Sciatic nerve (tissue), 2 donors: ENCODE measurements at places on chromosomes 1 and 21. TPM values are rescaled to one million over a fixed set of nuclear protein-coding genes. Genes with fewer than 3 reads are reported as not detected.
A peak's percentile ranks its signal among the peaks of the same experiment; 100 is the strongest.

JAM2 gene
- total RNA-seq = 78.1 TPM

TPTE gene
- not detected for total RNA-seq

GRCh38 chr1:200949626-200950025 lies 54.9 kb downstream of the INAVA start:
- DNase-seq = no peak

DNA sequence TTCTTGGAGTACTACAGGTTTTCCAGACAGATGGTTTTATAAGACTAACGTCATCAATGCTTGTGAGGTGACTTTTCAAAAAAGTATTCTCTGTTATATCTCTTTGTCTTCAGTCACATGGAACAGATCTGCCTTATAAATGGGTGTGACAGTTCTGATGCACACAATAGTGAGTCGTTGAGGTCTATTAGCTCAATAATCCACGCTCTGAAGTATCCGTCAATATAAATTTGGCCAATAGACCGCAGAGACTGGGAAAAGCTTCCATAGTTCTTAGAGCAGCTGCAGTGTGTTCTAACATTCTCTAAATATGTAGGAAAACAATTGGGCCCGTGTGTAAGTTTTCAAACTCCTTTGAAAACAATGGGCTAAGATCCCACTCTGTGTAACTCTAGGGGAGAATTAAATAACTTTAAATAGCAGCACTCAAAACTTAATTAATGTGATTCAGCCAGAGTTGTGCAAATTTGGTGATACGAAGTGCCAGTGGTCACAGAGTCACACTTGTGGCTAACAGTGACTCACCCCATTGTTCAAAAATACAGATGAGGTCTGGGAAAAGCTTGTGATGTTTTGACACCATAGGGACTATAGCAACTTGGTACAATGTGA lies 316.0 kb downstream of the LMO4 start:
- DNase-seq = no peak

DNA sequence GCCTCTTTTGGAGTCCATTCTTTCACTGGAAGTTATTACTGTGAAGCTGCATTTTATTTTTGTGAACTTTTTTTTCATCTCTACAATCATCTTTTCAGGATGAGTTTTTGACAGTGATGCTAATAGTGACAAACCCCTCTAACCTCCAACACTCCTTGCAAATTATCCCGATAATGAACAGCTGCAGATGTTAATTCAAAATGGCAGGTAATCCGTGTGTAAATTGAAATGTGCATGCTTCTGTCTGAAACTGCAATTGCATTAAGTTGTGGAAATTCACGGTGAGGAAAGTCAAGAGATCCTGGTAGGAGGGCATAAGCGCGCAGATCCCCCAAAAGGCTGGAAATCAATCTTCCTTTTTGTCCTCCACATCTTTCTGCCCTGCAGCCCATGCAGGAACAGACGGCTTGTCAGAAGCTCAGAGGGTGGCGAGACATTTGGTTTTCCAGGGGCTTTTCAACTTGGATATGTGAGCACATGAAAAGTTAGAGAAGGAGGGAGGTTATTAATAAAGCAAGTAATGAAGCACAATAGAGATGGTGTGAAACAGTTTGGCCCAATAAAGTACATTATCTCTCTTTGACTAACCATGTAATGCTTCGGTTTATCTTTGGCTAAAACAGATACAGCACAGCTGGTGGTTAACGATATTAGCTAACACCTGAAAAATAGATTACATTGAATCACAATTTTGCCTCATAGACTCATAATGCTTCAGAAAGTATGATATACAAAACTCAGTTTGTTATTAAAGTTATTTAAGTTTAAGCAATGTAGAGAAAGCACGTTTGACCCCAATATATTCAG lies 143.5 kb upstream of the COA6 start:
- no peak for DNase-seq

- no peak for DNase-seq
Measured at GRCh38 chr1:103362348-103363007, 163.0 kb upstream of the RNPC3 start.

DNA sequence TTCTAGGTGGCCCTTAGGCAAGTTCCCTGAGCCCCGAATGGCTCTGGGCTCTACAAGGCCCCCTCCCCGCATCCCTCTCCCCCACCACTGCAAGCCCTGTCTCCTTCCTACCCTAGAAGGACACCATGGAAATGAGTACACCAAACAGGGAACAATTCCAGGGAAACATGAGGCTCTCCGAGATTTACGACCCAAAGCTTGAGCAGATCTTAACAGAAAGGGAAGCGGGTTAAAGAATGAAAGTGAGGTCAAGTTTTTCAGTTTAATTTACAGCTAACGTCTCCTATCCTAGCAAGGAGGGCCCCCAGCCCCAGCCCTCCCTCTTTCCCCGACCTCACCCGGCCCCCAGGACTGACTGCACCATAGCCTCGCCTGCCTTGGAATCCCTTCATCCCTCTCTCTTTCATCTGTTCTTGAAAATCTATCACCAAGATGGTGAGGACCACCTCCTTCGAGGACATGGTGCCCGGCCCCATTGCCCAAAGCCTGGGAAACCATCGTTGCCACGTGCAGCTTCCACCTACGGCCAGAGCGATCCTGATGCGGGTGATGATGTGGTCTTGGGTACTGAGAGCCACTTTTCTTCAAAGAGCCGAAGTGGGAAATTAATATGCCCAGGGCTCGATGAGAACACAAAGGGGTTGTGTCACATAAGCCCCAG lies 30.5 kb downstream of the SIM2 start:
- peak; percentile 27 for DNase-seq

DNA sequence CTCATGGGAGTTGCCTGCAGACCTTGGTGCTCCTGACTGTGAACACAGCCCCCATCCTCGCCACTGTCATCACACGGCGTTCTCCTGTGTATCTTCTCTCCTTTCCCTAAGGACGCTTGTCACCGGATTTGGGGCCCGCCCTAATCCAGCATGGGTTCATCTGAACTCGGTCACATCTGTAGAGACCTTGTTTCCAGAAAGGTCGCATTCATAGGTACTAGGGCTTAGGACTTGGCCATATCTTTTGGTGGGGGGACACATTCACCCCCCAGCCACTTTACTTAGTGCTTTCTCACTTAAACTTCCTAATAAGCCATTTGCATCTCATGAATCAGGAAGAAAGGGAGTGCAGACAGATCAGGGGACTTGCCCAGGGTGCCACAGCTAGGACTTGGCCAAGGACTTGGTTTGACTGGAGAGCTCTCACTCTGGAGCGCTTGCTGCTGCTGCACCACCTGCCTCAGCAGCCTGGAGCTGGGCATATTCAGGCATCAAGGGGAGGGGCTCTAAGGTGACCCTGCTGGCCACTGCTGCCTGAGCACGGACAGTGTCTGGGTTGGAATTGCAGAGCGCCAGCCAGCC lies 9.7 kb downstream of the NPPA start:
- DNase-seq = no peak

DNA sequence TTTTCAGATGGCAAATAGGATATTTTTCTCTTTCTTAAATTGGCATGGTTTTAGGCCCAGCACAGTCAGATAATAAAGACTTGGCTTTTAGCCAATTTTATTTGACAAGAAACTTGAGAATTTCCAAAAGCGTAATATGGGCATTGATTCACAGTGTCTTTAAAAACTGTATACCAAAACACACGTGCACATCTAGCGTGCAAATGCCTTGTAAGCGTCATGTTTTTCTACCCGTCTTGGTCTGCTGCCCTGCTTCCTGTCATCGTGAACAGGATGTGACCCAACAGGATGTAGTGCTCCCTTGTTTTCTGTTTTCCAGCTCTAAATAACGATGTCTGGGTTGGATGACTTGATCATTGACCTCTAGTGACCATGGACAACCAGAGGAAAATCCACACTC lies 24.7 kb upstream of the SLC44A3 start:
- no peak for DNase-seq

GRCh38 chr1:238738892-238739291 lies 647.5 kb upstream of the CHRM3 start:
- DNase-seq = no peak

GRCh38 chr1:158818975-158819431 lies 12.1 kb upstream of the MNDA start:
- DNase-seq = no peak

GRCh38 chr1:204645251-204645650 lies 40.3 kb downstream of the LRRN2 start:
- no peak for DNase-seq

- DNase-seq = no peak
Measured at GRCh38 chr1:85484264-85484663, 19.3 kb upstream of the DDAH1 start.

- no peak for DNase-seq
Measured at GRCh38 chr1:114648503-114648902, 21.3 kb downstream of the DENND2C start.

DNA sequence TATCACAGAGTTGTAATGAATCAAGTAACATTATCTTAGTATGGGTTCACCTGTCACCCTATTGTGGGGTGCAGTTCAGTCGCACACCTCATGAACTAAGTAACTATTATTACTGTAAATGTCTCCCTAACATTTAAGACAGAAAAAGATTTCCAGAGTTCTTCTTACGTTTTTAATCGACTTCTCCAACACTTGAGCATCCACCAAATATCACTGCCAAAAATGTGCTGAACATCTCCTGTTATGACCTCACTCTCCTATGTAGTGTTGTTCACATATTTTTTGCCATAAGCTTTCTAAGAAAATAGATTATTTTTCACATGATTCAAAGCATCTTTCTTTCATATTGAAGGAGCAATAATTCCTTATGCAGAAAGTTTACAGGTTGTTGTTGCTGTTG lies 1.3 kb downstream of the TTLL7 start:
- DNase-seq = no peak

DNA sequence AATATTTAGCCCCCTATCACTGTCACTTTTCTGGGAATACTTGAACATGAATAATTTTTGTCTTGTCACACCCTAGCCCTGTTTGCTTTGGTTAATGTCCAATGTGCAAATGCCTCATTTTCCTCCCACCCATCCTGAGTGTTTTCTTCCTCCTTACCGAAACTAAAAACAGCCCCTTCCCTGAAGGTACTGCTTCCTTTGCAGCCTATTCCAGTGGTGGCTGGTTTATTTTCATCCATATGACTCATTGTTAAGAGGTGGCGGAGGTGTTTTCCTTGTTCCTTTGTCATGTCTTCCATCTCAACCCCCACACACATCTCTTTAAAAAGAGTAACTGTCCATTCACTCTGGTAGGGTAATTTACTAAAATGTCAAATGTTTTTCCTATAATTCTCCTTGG lies 40.4 kb downstream of the CD55 start:
- no peak for DNase-seq

GRCh38 chr1:226645279-226645976 lies 93.7 kb downstream of the ITPKB start:
- peak; percentile 27 for DNase-seq

- peak; percentile 45 for DNase-seq
Measured at GRCh38 chr1:227546598-227547309, 16.6 kb upstream of the ZNF678 start.
